ENCODE measurements at places on chromosomes 5 and 9.

DNA sequence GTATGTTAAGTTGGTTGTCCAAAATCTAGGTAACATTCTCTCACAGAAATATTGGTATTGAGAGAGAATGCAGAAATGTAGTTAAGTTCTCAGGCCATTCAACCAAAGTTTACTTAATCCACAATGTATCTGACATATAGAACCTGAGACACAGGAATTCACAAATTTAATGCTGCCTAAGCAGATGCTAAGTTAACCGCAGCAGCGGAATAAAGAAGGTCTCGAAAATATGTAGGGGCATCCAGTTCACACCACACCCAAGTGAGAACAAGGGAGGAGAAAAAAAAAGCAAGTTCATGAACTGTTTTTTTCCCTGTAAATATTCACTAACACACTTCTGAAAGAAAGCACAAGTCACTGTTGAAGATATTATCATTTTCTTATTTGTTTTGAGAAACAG lies 194.0 kb downstream of the BNC2 start:
- no peak for DNase-seq

DNA sequence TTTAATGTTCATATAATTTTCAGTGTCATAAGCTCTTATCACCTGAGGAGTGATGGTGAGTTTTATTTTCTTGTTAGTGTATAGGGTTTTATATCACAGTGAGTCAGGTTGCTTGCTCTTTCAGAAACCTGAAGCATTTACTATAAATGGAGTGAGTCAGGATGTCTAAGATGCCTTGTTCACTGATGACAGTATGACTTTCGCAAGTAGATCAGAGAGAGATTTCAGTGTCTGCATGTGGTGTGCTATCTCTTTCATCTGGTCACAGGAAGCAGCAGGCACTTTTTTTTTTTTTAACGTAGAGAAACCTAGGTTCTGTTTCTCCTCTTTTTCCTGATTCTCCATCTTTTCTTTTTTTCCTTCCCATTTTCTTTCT lies 237.1 kb downstream of the DMRTA1 start:
- no peak for DNase-seq

DNA sequence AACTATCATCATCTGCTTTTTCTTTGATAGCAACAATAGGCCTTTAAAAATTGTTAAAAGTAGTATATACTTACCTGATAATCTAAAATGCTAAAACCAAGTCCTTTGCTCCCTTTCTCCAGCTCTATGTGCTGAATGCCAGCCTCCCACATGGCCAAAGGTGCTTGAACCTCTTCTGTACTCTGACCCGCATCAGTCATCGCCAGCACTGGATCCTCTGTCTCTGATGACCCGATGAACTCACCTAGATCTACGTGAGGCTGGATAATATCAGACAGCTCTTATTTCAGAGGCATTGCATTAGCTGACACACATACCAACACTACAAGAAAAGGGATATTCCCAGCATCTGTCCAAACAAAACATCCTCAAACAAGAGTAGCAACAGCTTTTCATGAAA lies 89.5 kb downstream of the MPDZ start:
- DNase-seq: no peak

GRCh38 chr5:84372066-84372695 lies 12.5 kb downstream of the EDIL3 start:
- DNase-seq: no peak

DNA sequence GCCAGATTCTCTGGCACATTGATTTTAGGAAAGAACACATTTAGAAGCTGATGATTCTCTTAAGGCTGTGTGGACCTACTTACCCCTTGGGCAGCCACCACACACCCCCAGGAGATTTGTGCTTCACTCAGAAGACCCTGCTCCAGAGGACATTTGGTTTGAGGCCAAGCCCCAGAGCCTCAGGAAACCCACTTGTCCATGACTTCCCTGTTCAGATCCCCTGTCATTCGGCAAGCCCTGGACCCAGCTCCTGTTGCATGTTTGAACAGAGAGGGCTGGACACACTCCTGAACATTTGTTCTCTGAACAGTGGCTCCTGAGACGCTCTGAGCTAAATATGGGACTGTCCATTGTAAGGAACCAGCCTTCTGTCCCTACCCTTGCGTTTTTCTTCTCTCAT lies 82.1 kb downstream of the AMBP start:
- no peak for DNase-seq

DNA sequence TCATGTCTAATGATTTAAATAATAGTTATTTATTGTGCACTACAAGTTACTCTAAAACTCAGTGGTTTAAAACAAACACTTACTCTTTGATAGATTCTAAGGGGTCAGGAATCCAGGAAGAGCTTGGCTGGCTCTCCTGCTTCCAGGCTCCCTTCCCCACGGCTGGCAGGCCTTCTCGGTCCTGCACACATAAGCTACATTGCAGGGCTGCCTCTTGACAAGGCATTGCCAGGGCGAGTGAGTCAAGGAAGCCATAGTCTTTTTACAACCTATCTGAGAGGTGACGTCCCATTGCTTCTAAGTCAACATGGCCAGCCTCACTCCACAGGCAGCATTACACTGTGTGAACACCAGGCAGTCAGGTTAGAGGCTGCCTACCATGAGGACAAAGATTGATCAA lies 119.8 kb downstream of the AUH start:
- DNase-seq: no peak

DNA sequence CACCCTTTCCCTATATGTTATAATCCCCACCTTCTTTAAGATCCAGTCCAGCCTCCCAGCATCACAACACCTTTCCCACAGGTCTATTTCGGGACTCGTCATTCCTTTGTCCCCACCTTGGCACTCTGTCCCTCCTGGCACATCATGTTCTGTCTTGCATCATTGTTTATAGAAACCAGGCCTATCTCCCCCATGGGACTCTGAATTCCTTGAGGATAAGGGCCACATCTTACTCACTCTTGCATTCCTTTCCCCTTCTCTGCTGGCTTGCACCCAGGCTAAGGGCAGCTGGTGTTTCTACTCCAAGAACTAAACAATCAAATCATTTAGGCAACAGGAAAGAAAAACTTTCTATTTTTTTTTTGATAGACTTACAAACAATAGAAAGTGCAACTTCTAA lies 205.7 kb downstream of the AGTPBP1 start:
- no peak for DNase-seq

GRCh38 chr9:133685653-133686609 lies 49.8 kb downstream of the DBH start:
- no peak for DNase-seq

DNA sequence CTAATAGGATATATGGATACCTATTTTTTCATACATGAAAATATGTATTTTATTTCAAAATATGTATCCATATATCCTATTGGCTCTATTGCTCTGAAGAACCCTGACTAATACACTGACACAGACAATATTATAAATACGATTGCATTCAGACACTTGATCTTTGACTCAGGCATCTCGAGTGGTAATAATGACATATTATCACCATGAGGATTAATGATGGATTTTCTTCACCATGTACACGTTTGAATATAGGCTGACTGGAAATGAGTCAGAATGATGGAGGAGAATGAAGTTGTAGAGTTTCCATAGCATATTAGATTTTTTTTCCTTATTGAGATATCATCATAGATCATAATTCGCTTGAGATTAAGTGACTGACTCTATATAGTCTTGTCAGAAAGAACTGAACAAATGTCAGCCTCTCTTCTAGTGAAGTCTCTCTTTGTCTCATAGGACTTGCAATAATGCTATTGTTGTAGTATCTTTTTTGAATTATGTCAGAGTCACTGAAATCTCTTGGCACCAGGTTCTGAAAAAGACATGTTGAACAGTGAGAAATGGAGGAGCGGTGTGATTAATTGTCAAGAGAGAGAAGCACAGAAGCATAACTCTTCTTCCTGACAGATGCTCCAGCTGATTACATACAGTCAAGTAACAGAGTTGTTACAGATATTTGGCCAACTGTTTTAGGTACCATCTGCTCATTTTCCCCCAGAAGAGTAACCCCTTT lies 41.4 kb upstream of the SLCO6A1 start:
- no peak for DNase-seq

- no peak for DNase-seq
Measured at GRCh38 chr5:110815916-110816605, 77.3 kb downstream of the SLC25A46 start.

DNA sequence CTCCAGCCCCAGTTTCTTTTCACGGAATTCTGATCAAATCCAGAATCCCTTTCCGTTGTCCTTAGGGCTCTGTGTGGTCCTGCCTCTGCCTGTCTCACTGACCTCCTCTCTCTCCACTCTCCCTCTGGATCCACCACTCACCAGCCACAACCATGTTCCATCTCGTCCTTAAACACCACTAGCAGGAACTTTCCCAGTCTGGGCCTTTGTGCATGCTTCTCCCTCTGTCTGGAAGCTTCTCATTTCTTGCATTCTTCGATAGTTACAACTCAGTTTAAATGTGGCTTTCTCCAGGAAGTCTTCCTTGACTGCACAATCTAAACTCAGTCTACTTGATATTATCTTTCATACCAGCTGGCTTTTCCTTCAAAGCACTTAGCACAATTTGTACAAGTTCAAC lies 117.7 kb upstream of the MSX2 start:
- DNase-seq: no peak

DNA sequence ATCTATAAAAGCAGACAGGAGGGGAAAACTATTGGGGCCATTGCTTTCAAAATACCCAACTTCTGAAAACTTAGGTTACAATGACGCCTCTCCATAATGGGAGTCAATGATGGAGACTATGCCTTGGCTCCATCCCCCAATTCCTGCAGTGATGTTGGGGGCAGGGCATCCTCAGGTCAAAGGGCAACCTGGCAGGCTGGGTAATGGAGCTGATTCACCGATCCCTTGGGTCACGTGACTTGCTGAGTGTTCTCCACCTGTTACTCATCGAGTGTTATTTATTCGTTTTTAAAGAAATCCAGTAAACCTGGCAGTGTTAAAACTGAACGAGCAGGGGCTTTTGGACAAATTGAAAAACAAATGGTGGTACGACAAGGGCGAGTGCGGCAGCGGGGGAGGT lies 244.4 kb downstream of the FAM114A2 start:
- no peak for DNase-seq

GRCh38 chr5:45113726-45114125 lies 305.0 kb downstream of the MRPS30 start:
- DNase-seq: no peak

GRCh38 chr5:66617991-66618768 lies 22.0 kb downstream of the MAST4 start:
- DNase-seq: no peak

GRCh38 chr9:123424552-123425225 lies 68.7 kb downstream of the CRB2 start:
- no peak for DNase-seq

DNA sequence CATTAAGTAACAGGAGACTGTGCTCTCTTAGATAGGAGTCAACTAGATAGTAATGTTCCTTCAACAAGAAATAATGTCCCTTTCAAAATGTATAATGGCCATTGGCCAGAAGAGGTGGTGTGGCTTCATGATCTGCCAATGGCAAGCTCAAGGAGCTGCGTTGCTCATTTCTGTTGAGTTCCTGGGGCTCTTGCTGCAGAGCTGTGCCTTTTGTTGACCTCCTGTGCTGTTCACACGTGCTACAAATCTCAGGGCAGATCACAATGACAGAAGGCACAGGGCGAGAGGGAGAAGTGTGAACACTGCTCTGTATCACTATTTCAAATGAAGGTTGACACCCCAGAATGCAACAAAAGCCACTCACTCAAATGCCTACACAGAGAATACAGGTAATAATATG lies 16.0 kb upstream of the TBC1D2 start:
- no peak for DNase-seq

DNA sequence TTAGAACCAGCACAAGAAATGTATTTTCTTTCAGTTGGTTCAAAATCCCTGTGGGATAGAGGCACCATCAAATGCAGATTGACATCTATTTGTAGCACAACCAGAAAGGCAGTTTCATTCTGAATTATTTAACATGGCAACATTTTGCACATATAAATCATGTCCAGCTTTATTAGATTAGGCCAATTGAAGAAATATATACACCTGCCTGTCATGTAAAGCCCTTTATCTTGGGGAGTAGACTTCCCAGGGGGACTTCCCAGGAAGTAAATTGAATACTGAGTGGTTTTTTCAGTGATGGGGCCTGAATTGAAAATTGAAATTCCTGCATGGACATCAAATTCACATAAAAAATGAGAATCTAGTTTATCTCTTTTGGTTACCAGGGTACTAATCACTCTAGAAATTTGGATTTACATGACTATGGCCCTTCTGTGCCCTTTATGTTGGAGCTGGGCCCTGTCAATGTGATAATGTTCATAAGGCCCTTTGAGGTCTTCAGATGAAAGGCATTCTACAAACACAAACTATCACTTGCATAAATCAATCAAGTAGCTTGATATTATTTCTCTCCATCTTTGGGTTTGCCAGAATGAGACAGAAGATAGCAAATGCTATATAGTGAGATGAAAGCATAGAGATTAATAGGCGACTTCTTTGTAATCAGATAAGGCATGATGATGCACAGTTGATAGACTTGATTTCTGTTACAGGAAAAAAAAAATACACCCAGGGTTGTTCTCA lies 26.2 kb upstream of the ZNF608 start:
- DNase-seq: no peak

- no peak for DNase-seq
Measured at GRCh38 chr5:3251784-3252183, 343.8 kb upstream of the IRX1 start.

GRCh38 chr5:139710319-139711066 lies 62.3 kb downstream of the CXXC5 start:
- peak; percentile 49 for DNase-seq

All from CD4-positive, alpha-beta T cell treated with Interleukin-15 for 4 hours (primary cell).